ENCODE measurements at places on chromosomes 3 and 15.

DNA sequence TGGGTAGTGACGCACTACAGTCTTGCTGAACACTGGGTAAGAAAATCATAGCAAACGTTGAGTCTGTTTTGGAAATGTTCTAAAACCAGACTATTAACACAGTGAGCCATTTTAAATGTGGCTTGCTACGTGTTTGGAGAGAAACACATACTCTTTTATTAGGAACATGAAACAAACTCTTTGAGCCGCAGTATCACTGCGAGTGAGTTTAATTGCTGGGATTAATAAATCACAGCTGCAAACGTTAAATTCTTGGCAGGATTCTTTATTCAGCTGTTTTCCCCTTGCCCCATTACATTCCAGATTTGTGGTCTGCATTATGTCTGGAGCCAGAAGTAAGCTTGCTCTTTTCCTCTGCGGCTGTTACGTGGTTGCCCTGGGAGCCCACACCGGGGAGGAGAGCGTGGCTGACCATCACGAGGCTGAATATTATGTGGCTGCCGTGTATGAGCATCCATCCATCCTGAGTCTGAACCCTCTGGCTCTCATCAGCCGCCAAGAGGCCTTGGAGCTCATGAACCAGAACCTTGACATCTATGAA lies 33.6 kb downstream of the BTD start:
- no peak for DNase-seq

GRCh38 chr3:88758676-88759075 lies 348.7 kb upstream of the EPHA3 start:
- DNase-seq = no peak

DNA sequence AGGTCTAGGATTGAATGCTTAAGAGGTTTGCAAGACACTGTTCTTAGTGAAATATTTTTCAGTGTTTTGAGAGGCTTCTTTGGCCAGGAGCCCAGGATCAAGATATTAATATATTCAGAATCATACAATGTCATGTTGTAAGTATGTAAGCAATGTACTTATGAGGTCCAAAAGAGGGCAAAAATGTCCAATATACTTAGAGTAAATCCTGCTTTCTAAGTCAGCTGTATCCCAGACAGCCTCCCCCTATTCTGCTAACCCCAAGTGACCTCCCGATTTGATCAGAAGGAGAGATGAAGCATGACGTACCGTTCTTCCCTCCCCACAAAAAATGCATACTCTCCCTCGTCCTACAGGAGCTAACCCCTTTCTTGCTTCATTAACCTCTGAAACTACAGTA lies 70.9 kb downstream of the CHAC1 start:
- no peak for DNase-seq

GRCh38 chr15:46696281-46696680 lies 1021.0 kb upstream of the SEMA6D start:
- no peak for DNase-seq

- DNase-seq = no peak
Measured at GRCh38 chr3:47475029-47475569, 642 bp downstream of the SCAP start.

DNA sequence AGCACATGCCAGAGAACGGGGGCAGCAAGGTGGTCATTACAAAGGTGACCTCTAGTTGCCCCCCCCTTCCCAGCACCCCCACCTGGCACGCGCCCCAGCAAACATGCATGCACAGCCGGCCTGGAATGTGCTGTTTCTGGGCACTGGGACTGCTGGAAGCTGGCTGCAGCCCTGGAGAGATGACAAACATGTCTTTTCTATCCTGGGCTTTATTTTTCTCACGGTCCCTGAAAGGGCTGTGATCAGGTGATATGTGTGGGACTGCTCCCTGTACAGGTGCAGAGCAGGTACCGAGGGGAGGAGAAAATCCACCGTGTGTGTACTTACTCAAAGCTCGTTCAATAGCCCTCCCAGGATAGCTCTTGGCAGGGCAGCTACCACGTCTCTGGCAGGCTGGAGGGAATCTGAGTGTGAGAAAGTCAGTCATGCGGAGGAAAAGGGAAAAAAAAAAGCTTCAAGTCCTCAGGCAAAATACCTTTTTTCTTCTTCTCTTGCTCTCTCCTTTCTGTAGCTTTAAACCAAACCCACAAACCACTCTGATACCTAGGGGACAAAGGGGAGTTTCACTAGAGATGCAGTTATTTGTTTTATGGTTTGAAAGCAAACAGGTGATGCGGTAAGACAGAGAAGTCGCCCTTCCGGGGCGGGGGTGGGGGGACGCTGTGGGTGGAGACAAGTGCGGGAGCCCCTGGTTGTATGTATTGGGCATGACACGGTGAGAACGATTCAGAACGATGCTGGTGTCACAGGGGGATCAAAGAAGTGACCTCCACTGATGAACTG lies 5.0 kb upstream of the HES1 start:
- DNase-seq = peak; percentile 65

DNA sequence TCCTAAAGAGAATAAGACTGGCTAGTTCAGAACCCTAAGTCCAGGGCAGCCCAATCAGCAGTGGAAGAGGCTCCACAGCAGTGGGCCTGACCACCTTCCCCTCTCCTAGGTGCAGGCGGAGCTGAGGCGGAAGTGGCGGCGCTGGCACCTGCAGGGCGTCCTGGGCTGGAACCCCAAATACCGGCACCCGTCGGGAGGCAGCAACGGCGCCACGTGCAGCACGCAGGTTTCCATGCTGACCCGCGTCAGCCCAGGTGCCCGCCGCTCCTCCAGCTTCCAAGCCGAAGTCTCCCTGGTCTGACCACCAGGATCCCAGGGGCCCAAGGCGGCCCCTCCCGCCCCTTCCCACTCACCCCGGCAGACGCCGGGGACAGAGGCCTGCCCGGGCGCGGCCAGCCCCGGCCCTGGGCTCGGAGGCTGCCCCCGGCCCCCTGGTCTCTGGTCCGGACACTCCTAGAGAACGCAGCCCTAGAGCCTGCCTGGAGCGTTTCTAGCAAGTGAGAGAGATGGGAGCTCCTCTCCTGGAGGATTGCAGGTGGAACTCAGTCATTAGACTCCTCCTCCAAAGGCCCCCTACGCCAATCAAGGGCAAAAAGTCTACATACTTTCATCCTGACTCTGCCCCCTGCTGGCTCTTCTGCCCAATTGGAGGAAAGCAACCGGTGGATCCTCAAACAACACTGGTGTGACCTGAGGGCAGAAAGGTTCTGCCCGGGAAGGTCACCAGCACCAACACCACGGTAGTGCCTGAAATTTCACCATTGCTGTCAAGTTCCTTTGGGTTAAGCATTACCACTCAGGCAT lies 33.7 kb downstream of the VIPR1 start:
- DNase-seq = peak; percentile 70

DNA sequence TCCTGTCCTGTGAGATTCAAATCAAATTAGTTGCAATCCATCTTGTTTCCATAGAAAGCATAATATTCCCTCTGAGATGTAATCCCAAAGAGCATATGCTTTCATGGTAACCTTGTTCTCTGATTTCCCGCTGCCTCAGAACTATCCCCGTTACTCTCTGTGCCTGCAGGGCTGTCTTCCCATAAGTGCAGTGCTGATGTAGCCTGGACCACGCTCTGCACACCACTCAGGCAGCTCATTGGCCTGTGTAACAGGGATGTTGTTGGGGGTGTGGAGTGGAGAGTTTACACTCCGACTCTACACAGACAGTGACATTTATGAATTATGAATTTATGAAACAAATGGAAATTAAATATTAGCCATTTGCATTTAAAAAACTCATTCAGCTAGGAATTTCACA lies 33.6 kb upstream of the CNTN3 start:
- DNase-seq = no peak

DNA sequence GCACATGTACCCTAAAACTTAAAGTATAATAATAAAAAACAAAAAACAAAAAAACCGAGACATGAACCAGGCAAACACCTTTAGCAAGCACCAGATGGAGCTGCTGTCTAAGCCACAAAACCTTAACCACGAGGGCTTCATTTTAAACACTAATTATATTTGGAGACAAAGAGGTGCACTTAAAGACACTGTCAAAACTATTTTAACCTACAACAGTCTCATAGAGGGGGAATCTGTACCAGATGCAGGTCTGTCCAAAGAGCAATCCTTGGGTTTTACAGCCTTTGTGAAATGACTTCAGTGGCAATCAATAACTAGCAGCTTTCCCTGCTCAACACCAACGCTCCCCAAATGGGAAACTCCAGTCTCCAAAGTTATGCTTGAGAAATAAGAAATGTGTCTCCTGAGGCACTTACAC lies 115.7 kb upstream of the TSPAN3 start:
- DNase-seq = peak; percentile 36

GRCh38 chr3:124653797-124654469 lies 76.3 kb upstream of the UMPS start:
- no peak for DNase-seq

DNA sequence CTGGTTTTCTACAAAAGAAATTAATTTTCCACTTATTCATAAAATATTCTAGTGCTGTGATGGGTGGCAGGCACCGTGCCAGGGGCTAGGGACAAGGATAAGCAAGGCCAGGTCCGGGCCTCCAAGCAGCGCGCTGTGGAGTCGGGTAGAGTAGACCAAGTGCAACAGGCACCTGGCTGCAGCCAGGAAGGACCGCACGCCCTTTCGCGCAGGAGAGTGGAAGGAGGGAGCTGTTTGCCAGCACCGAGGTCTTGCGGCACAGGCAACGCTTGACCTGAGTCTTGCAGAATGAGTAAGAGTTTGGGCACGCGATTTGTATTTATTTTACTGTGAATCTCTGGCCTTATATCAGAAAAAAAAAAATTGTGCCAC lies at the start of gene CASR:
Gene CASR (plus strand): TSS at position 148 of the 372 bp plus-strand sequence. CDS start 70,522 bp downstream, outside the sequence.
- DNase-seq = peak; percentile 34

DNA sequence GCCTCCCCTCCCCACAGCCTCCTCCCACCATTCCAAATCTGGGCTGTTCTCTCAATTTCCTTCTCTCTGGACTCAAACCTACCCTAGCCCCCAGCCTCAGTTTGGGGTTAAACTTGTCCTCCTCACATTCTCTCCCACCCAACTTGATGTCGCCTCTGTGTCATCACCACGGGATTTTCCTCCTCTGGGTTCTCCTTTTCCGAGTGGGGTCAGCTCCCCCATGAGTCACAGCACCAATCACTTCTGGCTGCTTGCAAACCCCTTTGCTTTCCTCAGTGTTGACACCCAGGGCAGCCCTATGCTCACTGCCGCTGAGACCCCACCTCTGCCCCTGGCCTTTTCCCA lies 451 bp downstream of the CCR5AS start:
- no peak for DNase-seq

DNA sequence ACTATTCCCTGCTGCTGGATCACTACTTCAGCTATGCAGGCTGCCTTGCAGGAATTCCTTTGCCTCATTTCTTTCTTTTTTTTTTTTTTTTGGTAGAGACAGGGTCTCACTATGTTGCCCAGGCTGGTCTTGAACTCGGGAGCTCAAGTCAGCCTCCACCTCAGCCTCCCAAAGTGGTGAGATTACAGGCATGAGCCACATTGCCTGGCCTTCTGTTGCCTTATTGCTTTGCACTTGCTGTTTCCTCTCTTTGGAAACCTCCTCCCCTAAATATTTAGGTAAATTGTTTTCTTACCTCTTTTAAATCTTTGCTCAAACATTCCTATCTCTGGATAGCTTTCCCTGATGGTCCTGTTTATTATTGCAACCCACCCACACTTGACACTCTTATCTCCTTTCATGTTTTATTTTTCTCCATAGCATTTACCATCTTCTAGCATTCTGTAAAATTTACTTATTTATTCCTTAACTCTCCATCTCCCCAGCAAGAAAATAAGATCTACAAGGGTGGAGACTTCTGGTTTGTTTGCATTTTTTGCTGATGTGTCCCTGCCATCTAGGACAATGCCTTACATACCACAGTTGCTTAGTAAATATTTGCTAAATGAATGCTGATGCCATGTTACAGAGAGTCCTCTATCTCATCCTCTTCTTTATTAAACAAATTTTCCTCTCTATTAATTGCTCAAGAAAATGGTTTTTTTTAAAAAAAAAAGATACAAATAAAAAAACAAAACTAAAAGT lies 134.8 kb downstream of the P2RY1 start:
- no peak for DNase-seq

DNA sequence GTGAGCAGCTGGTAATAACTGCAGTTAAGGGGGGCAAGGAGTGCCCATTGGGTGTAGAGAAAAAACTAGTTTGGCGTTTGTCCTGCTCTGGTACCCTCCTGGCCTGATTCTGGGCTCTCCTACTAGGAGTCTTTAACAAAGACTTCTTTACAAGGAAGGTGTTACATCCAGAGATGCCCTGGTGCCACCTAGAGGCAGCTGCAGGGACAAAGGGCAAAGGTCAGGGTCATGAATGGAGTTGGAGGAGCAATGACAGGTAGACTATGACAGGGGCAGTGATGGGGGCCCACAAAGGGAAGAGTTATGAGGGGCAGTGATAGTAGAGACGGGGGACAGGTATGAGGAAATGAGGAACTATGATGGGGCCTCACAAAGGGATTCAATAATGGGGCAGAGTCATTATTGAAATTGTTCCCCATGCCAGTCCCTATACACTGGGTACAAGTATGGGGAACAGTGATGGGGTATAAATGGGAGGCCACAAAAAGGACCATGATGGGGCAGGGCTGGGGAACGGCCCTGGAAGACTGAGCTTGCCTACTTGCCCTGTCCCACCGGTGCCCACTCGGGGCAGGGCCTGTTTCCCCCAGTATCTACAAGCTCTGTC lies 7.9 kb downstream of the CCDC71 start:
- DNase-seq = no peak

DNA sequence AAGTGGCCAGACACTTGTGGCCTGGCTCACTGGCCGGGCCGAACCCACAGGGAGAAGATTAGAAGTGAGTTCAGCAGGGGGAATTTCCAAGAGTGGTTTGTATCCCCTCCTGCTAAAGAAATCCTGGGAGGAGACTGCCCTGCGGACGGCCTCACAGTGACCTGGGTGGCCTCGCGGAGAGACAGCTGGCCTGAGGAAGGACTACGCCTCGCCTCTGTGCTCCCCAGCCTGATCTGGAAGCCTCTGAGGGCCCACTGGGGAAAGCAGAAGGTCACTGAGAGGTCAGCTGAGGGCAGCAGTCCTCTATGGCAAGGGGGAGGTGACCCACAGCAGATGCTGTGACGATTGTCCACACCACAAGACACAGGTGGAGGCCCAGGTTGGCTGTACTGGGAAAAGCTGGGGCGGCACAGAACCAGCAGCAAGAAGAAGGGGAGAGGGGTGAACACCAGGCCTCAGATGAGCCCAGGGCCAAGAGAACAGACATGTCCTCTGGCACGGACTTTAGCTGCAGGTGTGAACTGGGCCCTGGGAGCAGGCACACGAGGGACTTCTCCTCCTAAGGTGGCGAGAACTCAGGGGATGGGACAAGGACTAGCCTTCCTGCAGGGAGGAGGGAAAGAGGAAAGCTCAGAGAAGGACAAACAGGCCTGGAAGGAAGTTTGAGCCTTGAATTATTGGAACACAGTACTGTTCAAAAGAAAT lies 37.2 kb upstream of the DLG1 start:
- DNase-seq = no peak

DNA sequence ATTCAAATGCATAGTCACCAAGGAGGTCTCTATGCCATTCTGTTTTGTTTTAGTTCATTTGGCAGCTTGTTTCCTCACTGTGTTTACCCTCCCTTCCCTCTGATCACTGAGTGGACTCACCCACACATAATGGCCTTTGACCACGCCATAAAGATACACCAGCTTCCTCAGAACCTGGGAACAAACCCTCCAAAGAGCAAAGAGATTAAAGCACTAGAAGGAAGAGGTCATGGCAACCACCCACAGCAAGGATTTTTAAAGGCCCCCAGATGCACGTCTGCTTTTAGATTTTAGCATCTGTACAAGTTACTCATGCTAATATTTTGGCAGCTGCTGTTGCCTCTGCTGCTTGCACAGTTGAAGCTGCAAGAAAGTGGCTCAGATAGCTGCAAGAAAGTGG lies 47.9 kb upstream of the CADPS start:
- DNase-seq = no peak

- DNase-seq = no peak
Measured at GRCh38 chr15:76006136-76006778, 6.0 kb downstream of the NRG4 start.
